Glutamatergic neuron (in vitro differentiated cells): ENCODE measurements at places on chromosomes 16 and 17.

GRCh38 chr17:34443619-34444469, 80.8 kb upstream of the CCL1 start:
- no peaks in the 10 kb centered on the region for H3K36me3 ChIP-seq
- H3K4me3 ChIP-seq, result no peak overlapping the region
- peaks cover 37% of the 10 kb centered on the region for H3K4me1 ChIP-seq
- peaks cover 3% of the 10 kb centered on the region for H3K27me3 ChIP-seq
- peak; percentile 68 for DNase-seq
- no peak overlapping the region for H3K27ac ChIP-seq

DNA sequence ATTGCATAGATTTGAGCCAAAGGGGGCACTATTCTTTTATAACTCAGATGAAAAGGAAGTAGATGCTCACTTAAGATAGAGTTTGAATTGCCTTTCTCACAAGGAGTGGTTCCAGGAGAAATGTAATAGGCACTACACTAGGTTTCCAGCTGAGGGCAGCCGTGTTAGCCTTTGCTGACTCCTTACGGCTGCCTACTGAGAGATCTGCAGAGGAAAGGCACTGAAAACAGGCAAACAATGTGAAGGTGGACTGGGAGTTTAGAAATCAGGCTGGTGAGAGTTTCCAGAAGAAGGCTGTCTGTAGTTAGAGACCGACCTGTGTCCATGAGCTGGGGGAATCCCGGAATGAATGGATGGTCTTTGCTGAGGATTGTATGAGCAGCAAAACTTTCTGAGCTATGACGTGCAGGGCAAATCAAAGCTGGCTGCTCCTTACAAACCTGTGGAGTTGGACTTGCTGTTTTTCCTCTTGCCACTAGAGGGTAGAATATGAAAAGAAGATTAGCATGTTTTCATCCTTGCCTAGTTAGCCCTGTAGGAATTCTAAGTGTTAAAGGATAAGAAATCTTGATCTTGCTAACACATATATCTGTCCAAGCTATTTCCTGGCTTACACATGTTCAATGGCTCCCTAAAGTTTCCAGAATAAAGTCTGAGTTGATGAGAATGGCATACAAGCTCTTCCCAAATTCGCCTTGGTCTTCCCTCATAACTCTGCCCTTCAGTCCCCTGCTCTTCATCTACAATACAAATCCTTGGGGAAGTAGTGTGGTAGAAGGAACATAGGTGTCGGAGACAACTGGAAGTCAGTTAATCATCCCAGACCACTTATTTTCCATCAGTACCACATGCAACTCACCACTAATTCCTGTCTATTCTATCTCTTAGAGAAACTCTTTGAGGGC, 20.1 kb upstream of the TAOK1 start:
- DNase-seq, result peak; percentile 54
- H3K4me1 ChIP-seq, result no peaks in the 10 kb centered on the region
- H3K4me3 ChIP-seq, result no peak overlapping the region
- H3K36me3 ChIP-seq, result no peaks in the 10 kb centered on the region

GRCh38 chr16:53159781-53160436, 105.1 kb downstream of the CHD9 start:
- no peak overlapping the region for H3K4me3 ChIP-seq
- H3K27me3 ChIP-seq, result no peaks in the 10 kb centered on the region
- H3K4me1 ChIP-seq, result no peaks in the 10 kb centered on the region
- DNase-seq, result no peak
- no peaks in the 10 kb centered on the region for H3K36me3 ChIP-seq

DNA sequence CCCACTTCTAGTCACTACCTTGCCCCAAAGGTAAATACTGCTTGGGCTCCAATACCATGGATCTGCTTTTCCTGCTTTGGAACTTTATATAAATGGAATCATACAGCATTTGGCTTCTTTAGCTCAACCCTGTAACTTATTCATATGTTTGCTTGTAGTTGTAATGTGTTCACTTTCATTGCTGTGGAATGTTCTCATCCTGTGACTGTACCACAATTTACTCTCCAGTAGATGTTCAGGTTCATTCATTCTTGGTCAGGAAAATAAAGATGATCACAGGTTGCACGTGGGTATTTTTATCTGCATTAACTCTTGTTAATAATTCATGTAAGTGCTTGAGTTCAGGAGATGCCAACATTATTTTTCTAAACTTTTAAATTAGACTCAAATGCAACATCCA, 6.7 kb upstream of the BEAN1 start:
- no peak for DNase-seq
- H3K4me1 ChIP-seq, result no peaks in the 10 kb centered on the region
- H3K4me3 ChIP-seq, result no peak overlapping the region
- no peak overlapping the region for H3K27ac ChIP-seq
- peaks cover 7% of the 10 kb centered on the region for H3K27me3 ChIP-seq

- no peaks in the 10 kb centered on the region for H3K36me3 ChIP-seq
- no peak for DNase-seq
- H3K27ac ChIP-seq, result no peak overlapping the region
- peaks cover 1% of the 10 kb centered on the region for H3K4me1 ChIP-seq
- no peaks in the 10 kb centered on the region for H3K27me3 ChIP-seq
These were observed 399.4 kb downstream of the NPIPA7 start for GRCh38 chr16:16778332-16778731.

DNA sequence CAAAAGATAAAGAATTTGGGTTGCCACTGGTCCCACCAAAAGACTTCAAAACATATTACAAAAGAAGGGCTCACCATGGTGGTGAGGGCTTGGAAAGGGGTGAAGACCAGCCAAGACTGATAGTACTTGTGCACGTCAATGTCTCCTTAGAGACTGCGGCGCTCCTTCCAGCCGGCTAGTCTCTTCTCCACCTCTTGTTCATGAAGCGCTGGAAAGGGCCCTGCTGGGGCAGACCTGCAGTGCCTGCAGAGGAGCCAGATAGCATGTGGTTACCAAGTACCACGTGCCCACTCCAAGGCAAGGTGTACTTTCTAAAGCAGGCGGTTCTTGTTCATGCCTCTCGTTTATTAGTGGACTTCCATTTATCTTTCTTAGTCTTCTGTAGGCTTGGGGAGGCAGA, 92.7 kb upstream of the FAM20A start:
- H3K4me1 ChIP-seq, result no peaks in the 10 kb centered on the region
- no peak overlapping the region for H3K27ac ChIP-seq
- peaks cover 6% of the 10 kb centered on the region for H3K36me3 ChIP-seq
- no peak for DNase-seq
- no peak overlapping the region for H3K4me3 ChIP-seq

GRCh38 chr17:3308603-3309002, 10.4 kb upstream of the OR3A1 start:
- no peaks in the 10 kb centered on the region for H3K27me3 ChIP-seq
- no peak overlapping the region for H3K27ac ChIP-seq
- H3K36me3 ChIP-seq, result no peaks in the 10 kb centered on the region
- no peaks in the 10 kb centered on the region for H3K4me1 ChIP-seq
- DNase-seq, result no peak

- no peak for DNase-seq
- H3K27me3 ChIP-seq, result peaks cover 5% of the 10 kb centered on the region
- H3K4me1 ChIP-seq, result peaks cover 12% of the 10 kb centered on the region
- no peak overlapping the region for H3K27ac ChIP-seq
These were observed 1.5 kb upstream of the MTHFSD start for GRCh38 chr16:86556576-86556975.

- H3K27me3 ChIP-seq, result peaks cover 3% of the 10 kb centered on the region
- no peak for DNase-seq
- H3K36me3 ChIP-seq, result no peaks in the 10 kb centered on the region
- H3K4me3 ChIP-seq, result no peak overlapping the region
- H3K4me1 ChIP-seq, result peaks cover 37% of the 10 kb centered on the region
These were observed 246.7 kb upstream of the TBX2 start for GRCh38 chr17:61152898-61153297.

GRCh38 chr17:8365143-8365542, 11.4 kb downstream of the KRABD2 start:
- H3K4me3 ChIP-seq, result no peak overlapping the region
- H3K27ac ChIP-seq, result peak overlapping the region; percentile 33
- no peak for DNase-seq
- H3K27me3 ChIP-seq, result no peaks in the 10 kb centered on the region
- H3K36me3 ChIP-seq, result peaks cover 12% of the 10 kb centered on the region
- peaks cover 14% of the 10 kb centered on the region for H3K4me1 ChIP-seq

GRCh38 chr16:47234-47633, 6.2 kb downstream of the POLR3K start:
- no peak for DNase-seq
- H3K4me1 ChIP-seq, result peaks cover 1% of the 10 kb centered on the region
- no peak overlapping the region for H3K4me3 ChIP-seq
